ENCODE measurements at places on chromosomes 7 and 10.

- no peak for DNase-seq
Observed at GRCh38 chr7:101169110-101169837, 3.9 kb upstream of the VGF start.

- no peak for DNase-seq
Observed at GRCh38 chr7:25478925-25479324, 250.6 kb upstream of the NPVF start.

DNA sequence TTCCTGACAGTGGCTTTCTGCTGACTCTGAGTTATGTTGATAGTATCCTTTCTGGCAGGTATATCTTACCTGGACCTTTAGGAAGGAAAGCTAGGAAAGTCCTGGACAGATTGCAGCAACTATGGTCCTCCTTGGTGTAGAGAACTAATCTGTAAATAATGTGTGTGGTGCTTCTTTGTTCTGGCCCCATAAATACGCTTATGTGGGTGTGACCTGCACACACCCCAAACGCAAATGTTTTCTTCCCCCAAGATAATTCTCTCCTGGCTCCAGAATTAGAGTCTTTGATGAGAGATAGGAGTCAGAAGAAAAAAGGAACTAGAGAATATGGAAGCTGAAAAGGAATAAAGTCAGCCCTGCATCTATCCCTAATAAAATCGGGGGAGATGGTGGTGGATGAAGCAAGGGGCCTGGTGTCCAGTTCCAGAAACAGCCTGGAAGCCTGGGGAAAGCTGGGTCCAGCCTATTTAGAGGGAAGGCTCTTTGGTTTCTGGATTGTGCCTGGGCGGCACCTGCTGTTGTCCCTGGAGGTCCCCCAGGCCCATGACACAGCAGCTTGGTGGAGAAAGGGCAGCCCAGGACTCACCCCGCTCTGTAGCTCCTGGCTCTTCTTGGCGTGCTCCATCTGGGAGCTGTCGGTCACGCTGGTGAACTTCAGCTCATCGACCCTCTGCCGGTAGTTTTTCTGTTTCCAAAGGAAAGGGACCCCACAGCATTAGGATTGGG lies 38.2 kb downstream of the NRAP start:
- no peak for DNase-seq

DNA sequence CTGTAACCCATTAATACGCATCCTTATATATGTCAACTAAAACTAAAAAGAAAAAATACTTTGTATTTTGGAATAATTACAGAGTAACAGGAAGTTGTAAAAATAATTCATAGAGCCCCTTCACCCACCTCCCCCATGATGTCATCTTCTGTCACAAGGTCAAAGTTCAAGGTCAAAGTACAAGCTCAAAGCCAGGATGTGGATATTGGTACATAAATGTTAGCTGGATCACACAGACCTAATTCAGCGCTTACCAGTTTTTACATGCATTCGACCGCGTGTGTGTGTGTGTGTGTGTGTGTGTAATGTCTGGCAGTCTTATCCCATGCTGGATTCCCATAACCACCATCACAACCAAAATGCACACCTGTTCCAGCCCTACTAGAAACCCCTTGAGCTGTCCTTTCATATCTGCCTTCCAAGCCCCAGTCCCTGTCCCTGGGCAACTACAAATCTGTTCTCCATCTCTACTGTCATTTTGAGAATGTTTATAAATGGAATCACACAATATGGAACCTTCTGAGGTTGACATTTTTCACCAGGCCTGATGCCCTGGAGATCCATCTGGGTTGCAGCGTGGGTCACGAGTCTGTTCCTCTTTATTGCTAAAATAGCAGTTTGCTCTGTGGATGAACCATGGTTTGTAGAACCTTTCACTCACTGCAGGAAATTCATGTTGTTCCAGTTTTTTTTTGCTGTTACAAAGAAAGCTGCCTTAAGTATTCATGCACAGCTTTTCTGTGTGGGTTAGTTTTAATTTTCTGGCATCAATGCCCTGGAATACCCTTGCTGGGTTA lies 153.6 kb upstream of the PITRM1 start:
- no peak for DNase-seq

GRCh38 chr7:101936611-101937231 lies 119.3 kb downstream of the CUX1 start:
- no peak for DNase-seq

GRCh38 chr7:105745681-105746330 lies 130.6 kb downstream of the ATXN7L1 start:
- DNase-seq, result no peak

DNA sequence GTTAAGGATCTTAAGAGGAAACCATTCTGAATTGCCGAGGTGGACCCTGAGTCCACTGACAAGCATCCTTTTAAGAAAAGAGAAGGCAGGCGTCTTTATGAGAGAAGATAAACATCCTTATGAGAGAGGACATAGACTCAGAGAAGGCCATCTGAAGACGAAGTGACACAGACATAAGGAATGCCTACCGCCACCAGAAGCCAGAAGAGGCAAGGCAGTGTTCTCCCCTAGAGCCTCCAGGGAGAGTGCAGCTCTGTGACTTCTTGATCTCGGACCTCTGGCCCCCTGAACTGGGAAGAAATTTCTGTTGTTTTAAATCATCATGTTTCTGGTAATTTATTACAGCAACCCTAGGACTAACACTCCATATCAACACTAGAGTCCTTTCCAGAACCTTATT lies 25.2 kb upstream of the ING3 start:
- no peak for DNase-seq

DNA sequence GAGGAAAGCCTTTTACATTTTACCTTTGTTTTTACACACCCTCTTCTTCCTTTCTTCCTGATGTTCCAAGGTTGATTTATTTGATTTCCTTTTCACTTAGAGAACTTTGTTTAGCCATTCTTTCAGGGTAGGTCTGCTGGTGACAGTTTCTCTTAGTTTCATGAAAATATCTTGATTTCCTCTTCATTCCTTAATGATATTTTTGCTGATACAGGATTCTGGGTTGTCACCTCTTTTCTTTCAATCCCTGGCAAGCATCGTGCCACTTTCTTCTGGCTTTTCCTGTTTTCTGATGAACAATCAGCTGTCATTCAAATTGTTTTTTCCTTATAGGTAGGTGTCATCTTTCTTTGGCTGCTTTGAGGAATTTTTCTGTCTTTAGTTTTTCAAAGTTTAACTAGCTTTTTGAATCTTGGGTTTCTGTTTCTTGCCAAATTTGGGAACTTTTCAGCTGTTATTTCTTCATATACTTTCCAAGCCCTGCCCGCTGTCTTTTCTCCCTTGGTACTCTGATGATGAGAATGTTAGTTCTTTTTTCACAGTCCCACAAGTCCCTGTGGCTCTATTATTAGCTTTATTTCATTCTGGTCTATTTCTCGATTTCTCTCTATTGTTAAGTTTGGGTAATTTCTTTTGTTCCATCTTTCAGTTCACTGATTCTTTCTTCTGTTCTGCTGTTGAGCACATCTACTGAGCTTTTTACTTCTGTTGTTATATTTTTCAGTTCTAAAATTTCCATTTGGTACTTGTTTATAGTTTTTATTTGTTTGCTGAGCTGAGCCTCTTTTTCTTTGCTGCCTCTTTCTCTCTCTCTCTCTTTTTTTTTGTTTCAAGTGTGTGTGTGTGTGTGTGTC lies 102.6 kb downstream of the CCNY start:
- no peak for DNase-seq

DNA sequence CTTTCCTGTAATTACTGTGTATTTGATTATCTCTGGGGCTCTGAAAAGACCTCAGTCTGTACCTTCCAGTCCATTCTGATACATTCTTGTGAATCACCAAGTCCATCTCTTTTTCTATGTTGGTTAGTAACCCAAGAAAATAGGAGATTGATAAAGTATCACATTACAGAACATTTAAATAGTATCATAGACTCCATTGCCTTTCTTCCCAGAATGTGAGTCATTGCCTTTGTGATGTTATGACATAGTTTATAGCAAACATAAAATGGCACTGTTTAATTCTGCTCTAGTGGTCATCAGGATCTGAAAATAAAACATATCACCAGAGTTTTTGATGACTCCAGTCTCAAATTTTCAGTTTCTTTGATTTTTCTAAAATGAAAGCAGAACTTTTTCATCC lies 78.4 kb downstream of the NRG3 start:
- DNase-seq, result no peak

DNA sequence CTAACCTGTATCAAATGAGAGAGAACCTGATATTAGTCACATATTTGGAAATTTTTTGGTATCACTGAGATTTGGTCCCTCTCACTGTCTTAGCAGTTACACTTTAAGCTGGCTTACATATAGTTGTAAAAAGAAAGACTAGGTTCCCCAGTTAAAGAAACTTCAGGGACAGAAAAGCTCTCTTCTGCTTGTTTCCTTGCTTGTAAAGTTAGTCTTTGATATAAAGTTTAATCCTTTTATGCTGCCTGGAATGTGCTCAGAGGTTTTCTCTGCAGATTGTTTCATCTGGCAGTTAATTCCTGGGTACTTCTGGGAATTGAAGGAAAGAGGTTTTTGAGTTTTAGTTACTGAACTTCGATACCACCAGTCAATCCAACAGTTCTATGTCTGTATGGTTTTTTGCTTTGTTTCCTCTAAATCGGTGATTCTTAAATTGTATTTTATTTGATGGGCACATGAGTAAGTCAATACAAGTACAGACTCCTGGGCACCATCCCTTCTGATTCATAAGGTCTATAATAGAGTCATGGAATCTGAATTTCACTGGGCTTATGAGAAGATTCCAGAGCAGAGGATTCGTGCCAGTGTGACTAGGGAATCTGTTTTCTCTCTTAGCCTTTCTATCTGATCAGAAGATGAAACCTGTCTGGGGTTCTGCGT lies 1080.9 kb upstream of the C7orf33 start:
- DNase-seq, result no peak

DNA sequence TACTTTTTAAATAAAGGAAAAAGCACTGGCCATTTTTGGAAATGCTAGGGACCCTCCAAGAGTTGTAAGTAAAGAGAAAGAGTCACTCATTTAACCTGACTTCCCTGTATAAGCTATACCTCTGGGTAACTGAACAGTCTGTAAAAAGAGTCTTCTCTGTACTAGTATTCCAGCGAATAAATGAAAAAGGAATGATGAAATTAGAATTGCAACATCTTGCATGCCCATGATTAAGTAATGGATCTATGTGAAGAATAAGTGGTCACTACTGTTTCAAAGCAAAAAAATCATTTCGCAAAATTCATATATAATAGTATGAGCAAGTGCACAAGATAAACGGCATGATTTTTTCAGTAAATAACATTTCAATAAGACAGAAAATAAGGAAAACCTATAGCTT lies 116.8 kb downstream of the ZFAND4 start:
- DNase-seq, result peak; percentile 60

- no peak for DNase-seq
Observed at GRCh38 chr10:110725801-110726630, 81.9 kb downstream of the RBM20 start.

GRCh38 chr7:54825368-54825767 lies 66.4 kb upstream of the SEC61G start:
- no peak for DNase-seq

GRCh38 chr10:70589762-70590654 lies 12.5 kb downstream of the PRF1 start:
- DNase-seq, result peak; percentile 19

DNA sequence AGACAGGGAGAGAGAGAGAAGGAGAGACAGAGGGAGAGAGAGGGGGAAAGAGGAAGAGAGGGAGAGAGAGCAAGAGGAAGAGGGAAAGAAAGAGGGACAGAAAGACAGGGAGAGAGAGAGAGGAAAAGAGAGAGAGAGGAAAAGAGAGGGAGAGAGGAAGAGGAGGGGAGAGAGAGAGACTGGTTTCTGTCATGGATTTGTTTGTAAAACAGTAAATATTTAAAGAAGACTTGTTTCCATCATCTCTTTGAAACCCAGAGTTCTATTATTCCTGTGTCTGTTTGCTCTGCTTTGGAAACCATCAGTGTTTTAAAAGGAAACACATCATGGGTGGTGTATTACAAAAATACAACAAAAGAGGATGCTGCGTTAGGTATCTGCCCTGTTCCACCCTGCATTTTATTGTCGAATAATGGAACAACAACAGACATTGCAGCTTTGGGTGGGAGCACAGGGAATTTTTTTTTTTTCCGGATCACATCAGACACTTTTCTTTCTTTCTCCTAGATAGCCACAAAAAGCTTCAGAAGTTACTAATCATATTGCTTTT lies 150.7 kb upstream of the RSU1 start:
- no peak for DNase-seq

- DNase-seq, result no peak
Observed at GRCh38 chr10:127922675-127923366, 15.9 kb downstream of the PTPRE start.

DNA sequence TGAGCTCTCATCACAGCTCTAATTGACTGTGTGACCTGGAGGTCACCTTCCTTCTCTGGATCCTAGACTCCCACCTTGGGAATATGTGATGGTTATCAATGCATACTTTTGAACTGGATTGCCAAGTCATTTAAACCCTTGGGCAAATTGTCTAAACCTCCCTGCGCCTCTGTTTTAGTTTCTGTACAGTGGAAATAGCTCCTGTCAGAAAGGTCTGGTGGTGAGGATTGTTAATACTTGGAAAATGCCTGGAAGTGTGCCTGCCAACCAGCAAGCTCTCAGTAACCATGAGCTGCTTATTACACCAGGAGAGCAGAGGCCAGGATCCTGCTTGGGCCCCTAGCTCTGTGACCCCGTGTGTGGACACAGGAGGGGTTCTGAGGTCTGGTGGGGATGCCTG lies 108.7 kb upstream of the PPIF start:
- DNase-seq, result no peak

- DNase-seq, result no peak
Observed at GRCh38 chr10:11443468-11444154, 167.8 kb downstream of the USP6NL start.

GRCh38 chr7:1025743-1026581 lies 18.4 kb upstream of the GPR146 start:
- no peak for DNase-seq

- no peak for DNase-seq
Observed at GRCh38 chr7:98569691-98570337, 47.3 kb upstream of the NPTX2 start.

- no peak for DNase-seq
Observed at GRCh38 chr7:99455874-99456273, 10.1 kb downstream of the ATP5MF start.

- DNase-seq, result no peak
Observed at GRCh38 chr10:91745090-91745831, 53.0 kb upstream of the TNKS2 start.

- no peak for DNase-seq
Observed at GRCh38 chr7:120273476-120273975, 551 bp downstream of the KCND2 start.

DNA sequence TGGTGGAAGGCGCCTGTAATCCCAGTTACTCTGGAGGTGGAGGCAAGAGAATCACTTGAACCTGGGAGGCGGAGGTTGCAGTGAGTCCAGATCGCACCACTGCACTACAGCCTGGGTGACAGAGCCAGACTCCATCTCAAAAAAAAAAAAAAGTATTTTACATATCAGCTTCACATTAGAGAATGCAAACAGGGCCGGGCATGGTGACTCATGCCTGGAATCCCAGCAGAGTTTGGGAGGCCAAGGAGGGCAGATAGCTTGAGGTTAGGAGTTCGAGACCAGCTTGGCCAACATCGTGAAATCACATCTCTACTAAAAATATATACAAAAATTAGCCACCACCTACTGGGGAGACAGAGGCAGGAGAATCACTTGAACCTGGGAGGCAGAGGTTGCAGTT lies 31.6 kb downstream of the USP54 start:
- no peak for DNase-seq

GRCh38 chr7:75042831-75043703 lies 30.5 kb downstream of the RCC1L start:
- no peak for DNase-seq

Data from suppressor macrophage treated with lipopolysaccharide for 4 hours (primary cell).